SJCRH30 (cell line): ENCODE measurements at places on chromosomes 16 and 17. TPM values are rescaled to one million over a fixed set of nuclear protein-coding genes. Genes with fewer than 3 reads are reported as not detected.

GRCh38 chr17:57640079-57640478 lies 105.0 kb downstream of the CCDC182 start:
- DNase-seq: no peak

DNA sequence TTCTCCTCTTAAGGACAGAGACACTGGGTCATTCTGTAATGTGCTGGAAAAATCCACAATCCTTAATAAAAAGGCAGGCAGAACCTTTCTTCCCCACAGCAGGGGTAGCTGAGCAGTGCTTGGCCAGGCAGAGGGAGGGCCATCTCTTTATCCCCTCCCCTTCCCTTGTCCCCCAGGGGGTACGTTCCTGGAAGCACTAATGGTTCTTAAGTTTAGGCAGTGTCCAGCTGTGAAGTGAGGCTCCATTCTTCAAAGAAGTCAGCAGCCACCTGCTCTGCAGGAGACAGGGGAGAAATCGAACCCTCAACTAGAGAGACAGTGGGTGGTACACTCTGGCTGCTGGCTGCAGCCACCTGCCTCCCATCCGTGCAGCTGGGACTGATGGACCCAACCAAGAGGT lies 533.9 kb upstream of the CDH11 start:
- DNase-seq: peak; percentile 33

DNA sequence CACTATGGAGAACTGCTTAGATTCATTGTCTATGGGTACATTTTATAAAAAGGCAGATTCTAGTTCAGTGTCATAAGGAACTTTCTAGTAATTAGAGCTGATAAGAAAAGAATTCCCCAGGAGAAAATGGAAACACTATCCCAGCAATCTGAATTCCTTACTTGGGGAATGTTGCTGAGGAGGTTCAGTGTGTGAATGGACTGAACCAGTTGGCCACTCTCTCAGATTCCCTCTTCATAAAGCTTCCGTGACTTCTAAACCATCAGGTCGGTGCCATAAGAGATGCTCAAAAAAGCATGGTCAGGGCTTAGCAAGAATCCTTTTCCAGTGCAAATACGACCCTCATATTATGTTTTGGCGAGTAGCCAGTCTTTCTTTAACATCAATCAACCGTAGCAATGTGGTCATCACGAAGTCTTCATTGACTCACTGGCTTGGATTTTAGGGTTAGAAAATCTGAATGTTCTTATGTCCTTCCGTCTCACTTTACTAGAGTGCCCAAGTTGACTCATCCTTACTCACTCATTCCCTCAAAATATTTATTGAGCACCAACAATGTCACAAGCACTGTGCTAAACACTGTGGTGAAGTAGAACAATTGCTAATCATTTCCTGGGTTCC lies 102.7 kb upstream of the HLF start:
- DNase-seq: peak; percentile 86

DNA sequence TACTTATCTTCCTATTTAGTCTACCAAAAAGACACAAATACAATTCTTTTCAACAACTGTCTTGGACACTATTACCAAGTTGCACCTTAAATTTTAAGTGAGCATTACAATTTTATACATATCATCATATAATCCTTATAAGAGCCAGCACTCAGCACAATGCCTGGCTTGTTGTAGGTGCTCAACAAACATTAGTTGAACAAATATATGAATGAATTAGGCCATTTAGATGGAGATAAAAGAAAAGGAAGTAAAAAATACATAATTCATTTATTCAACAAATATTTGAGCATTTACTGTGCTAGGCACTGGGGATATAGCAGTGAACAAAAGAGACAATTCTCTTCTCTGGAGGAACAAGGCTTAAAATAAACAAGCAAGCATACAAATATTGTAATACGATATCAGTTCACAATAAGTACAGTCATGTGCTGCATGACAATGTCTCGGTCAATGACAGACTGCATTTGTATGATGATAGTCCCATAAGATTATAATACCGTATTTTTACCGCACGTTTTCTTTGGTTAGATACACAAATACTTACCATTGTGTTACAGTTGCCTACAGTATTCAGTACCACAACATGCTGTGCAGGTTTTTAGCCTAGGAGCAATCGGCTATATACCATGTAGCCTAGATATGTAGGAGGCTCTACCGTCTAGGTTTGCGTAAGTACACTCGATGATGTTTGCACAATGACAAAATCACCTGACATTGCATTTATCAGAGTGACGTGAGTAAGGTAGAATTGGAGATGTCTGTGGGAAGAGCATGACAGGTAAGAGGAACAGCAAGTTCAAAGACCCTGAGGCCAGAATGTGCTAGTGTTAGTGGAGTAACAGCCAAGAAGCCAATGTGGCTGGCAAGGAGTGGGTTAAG lies 86.4 kb upstream of the HS3ST2 start:
- no peak for DNase-seq

The PITPNC1 gene
- total RNA-seq: 2.9 and 3.5 TPM in 2 replicates
